LNCaP clone FGC (cell line): ENCODE measurements at places on chromosomes 13 and 19.

GRCh38 chr19:13459351-13459750 is 46.9 kb downstream of the CACNA1A start:
- no peak for DNase-seq

GRCh38 chr13:91153372-91153771 is 194.1 kb upstream of the MIR17HG start:
- DNase-seq: no peak

- no peak for DNase-seq
These were observed 38.1 kb upstream of the KCTD15 start for GRCh38 chr19:33758541-33759013.

- DNase-seq: no peak
These were observed 15.4 kb upstream of the CD22 start for GRCh38 chr19:35313587-35313986.

DNA sequence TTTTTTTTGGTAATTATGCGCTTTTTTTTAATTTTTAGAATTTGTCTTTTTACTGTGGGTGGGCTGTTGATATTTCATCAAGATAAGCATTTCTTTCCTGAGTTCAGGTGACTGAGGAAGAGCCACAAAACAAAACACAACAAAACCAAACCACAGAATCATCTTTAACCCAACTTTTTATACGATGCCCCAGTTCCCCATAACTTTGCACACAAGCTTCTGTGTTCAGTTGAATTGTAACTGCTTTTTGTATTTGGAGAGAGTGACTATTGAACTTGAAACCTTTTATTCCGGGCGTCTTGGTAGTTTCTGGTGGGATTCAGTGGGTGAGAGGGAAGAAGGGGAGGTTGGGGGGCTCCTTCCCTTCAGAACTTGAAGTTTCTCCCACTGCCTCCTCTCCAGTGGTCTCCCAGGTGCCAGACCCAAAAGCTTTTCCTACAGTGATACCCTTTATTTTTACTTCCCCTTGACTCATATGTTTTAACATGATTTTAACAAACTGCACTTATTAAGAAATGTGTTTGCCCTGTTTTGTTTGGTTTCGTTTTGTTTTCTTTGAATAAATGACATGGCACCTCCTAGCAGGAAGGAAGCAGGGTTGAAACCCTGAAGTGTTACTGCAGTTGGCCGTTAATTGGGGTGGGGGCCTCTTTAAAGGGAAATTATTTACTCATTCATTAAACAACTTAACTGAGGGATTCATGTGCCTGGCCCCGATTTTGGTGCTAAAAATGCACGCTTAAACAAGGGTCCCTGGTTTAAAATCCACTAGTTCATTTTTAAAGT is 2.7 kb upstream of the CCDC97 start:
- no peak for DNase-seq

DNA sequence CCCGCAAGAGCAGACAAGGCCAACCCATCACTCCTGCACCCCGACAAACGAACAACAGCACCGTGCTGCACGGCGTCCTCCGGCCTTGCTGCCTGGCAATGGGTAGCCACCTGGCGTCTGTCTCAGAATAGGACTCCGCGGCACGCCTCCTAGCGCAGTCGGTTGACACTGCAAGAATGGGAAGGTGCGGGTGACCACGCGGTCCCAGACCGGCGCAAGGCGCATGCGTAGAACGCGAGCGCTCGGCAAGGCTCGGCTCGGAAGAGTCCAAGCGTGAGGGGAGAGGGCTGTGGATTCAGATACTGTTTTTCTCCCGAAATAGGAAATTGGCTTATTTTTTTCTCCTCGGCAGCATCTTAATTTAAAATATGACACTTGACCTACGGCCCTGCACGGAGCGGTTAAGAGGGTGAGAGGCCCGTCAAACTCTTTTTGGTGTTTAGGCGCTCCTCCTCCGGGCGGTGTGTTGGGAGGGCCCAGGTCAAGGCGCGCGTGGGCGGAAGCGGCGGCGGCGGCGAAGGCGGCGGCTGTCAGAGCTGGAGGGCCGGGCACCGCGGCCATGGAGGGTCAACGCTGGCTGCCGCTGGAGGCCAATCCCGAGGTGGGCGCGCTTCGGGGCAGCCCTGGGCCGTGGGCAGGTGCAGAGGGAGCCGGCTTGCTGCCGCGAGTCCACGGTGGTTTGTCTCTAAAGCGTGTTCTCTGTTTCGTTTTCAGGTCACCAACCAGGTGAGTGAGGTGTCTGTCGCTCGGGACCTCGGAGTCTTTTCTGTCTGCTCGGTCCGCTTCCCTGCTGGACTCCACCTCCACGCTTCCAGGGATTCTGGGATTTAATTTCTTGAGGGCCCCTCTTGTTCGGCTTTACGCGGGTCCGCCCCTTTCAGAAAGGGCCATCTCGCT is at the start of gene UCHL3:
Gene UCHL3, plus strand, starts transcription at position 530 of the 897 bp plus-strand sequence. Its CDS starts 30 bp downstream, at position 560.
- DNase-seq: peak; percentile 84

- no peak for DNase-seq
These were observed 11.0 kb downstream of the ZNF665 start for GRCh38 chr19:53182202-53182601.
